ENCODE measurements at places on chromosomes 2 and 18. TPM values are rescaled to one million over a fixed set of nuclear protein-coding genes. Genes with fewer than 3 reads are reported as not detected.
A peak's percentile ranks its signal among the peaks of the same experiment; 100 is the strongest.

DNA sequence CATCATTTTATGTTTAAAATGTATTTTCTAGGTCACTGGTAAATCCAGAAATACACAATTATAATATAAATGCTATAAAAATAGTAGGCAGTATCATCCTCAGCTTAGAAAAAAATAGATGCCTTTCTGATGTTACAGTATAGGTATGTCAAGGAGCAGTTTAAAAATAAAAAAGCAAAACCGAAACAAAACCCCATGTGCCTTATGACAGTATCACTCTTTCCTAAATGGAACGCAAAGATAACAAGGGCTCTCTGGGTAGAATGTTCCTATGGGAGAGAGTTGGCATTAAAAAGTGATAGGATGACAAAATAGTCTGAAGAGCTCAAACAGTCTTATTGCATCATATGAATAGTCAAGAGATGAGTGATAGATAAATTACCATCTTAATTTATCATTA, 172.1 kb downstream of the DSC3 start:
- no peak for DNase-seq

- DNase-seq: no peak
Observed at GRCh38 chr18:77597726-77598125, 348.1 kb downstream of the GALR1 start.

NEU4 gene
- total RNA-seq: not detected

BCL11A gene
- 159 TPM for total RNA-seq

- no peak for DNase-seq
Observed at GRCh38 chr2:198359308-198359707, 554.9 kb downstream of the PLCL1 start.

DNA sequence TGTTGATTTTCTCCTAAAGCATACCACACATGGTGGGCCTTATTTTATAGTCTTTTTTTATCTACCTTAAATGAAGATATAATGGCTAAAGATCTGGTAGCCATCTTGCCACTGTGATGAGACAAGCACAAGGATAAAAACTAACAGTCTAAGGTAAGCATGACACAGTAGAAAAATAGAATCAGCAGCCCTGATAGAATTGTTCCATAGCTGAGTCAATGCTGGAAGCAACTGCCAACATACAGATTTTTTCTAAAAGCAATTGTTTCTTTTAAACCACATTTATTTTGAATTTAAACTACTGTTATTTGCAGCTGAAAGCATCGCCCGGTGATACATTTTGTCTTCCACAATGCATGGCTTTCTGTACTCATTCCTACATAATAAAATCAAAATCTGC, 1091.5 kb upstream of the CHAC2 start:
- no peak for DNase-seq

DNA sequence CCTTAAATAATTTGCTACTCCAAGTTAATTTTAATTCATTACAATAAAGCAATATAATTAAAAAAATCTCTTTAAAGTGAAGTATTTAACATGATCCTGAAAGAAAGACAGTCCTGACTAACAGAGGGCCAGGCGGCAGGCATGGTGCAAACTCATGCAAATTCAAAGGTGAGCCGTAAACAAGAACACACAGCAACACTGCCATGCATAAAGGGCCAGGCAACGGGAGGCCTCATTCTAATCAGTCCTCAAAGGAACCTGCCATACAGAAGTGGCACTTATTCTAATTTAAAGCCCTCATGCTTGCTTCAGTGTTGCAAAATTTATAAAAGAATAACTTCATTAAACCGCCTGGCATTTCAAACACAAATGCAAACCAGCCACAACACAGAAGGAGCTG, 277.0 kb downstream of the ZNF521 start:
- DNase-seq: no peak

DNA sequence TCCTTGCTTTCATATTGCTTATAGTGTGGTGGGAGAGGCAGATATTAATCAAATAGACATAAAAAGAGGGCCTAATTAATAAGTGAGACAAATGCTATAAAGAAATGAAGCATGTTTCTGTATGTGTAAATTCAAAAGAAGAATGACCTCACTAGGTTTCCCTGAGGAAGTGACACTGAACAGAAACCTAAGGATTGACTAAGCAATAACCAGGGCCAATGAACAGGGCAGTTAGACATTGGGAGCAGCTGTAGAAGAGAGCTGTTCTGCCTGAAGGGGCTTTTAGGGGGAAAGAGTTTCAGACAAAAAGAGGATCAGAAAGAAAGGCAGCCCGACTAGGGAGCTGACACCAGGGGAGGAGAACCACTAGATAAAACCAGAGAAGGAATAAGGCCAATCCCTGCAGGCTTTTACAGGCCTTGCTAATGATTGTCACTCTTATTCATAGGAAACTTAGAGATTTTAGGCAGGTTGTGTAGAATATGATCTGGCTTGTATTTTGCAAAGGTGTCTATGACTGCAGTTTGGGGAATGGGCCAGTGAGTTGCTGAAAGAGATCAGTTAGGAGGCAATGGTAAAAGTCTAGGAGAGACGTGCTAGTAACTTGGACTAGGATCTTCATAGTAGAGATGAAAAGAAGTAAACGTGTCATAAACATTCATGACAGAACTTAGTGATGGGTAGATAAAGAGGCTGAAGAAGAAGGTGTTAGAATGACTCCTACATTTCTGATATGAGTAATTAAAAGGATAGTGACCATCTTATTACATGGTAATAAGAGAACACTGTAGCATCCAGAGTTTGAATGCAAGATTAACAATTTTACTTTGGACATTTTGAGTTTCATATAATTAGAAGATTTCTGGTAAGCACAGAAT, 26.8 kb upstream of the NABP1 start:
- DNase-seq: no peak

- DNase-seq: peak; percentile 51
Observed at GRCh38 chr2:42809131-42809818, 16.9 kb upstream of the HAAO start.

- peak; percentile 44 for DNase-seq
Observed at GRCh38 chr2:236338495-236339184, 74.4 kb upstream of the ASB18 start.

DNA sequence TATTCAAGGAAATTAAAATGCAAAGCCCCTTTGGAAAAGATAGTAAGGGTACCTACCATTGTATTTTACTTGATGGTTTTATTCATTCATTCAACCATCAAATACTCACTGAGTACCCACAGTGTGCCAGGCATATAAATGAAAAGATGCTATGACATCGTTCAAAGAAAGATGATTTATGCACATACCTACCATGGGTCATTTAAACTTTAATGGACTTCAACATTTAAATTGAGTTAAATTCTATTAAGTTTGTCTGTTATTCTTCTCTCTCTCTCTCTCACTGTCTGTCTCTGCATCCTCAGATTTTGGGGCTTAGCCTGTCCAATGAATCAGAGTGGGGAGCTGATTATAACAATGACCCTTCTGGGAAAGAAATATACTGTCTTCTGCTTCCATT, 87.9 kb downstream of the CERS6 start:
- DNase-seq: no peak

All from Karpas-422 (cell line).